ENCODE measurements at places on chromosomes 5 and 9. TPM values are rescaled to one million over a fixed set of nuclear protein-coding genes. Genes with fewer than 3 reads are reported as not detected.

- H3K36me3 ChIP-seq = no peaks in the 10 kb centered on the region
- H3K27me3 ChIP-seq = no peaks in the 10 kb centered on the region
- peak overlapping the region; percentile 4 for H3K27ac ChIP-seq
- H3K4me3 ChIP-seq = no peak overlapping the region
- no peak for DNase-seq
- peaks cover 25% of the 10 kb centered on the region for H3K4me1 ChIP-seq
These were observed 197.6 kb downstream of the NR3C1 start for GRCh38 chr5:143205883-143206195.

DNA sequence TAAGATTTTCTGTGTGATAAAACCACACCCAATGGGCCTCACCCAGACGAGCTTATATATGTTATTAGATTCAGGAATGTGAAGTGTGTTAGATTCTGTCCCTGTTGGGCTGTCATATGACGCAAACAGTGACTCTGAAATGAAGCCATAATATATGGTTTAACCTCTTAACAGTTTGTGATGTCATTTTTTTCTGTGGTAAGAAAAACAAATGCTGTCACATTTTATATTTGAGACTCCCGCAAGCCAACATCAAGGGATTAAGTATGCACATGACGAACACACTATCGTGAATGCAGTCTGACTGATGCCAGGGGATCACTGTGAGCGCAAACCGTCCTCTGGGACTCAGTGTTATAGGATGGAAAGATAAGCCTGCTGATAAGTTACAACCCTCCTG is 321.7 kb downstream of the SH3GL2 start:
- H3K36me3 ChIP-seq = no peaks in the 10 kb centered on the region
- H3K27me3 ChIP-seq = peaks cover 5% of the 10 kb centered on the region
- no peak for DNase-seq

DNA sequence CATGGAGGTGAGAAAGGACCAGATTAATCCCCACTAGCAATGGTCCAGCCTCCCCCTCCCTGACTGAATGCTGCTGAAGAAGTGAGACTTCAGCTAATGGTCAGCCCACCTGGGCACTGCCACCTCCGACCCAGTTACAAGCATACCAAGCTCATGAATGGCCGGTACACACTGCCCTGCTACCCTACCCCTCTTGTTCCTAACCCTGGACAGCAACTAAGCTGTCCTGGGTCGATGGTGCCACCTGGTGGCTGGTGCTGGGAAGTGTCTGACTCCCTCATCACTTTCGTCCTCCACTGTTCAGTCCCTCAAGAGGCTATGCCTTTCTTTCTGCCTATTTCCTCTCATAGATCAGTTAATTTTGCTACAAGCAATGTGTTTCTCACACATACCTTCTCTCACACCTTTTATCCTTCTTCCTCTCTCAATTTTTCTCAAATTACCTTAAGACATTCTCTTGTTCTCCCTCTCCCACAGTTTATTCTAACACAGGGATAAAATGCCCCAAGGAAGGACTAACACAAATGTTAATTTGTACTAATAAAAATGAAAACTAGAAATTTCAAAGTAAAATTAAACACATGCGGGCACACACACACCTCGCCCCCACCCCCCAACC is 42.4 kb downstream of the PAX5 start:
- no peak for DNase-seq
- H3K36me3 ChIP-seq = no peaks in the 10 kb centered on the region
- H3K4me3 ChIP-seq = no peak overlapping the region
- peaks cover 21% of the 10 kb centered on the region for H3K27me3 ChIP-seq
- H3K27ac ChIP-seq = no peak overlapping the region

DNA sequence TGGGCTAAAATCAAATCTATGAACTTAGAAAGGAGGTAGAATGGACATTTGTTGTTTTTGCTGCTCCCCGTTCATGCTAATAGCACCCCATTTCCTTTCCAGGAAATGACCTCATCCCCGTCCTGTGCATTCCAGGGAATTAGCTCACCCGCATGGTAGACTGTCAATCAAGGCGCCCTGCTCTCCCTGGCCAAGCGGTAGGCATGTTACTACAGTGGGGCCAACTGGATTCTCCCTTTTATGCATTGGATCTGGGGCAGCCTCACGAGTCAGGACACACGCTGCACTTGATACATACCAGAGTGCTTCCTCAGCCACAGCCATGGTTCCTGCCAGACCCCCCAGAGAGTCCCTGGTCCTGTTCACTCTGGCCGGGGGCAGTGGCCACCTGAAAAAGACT is 111.0 kb upstream of the PTCH1 start:
- no peaks in the 10 kb centered on the region for H3K27me3 ChIP-seq
- H3K4me1 ChIP-seq = no peaks in the 10 kb centered on the region
- H3K27ac ChIP-seq = peak overlapping the region; percentile 65
- H3K4me3 ChIP-seq = no peak overlapping the region

DNA sequence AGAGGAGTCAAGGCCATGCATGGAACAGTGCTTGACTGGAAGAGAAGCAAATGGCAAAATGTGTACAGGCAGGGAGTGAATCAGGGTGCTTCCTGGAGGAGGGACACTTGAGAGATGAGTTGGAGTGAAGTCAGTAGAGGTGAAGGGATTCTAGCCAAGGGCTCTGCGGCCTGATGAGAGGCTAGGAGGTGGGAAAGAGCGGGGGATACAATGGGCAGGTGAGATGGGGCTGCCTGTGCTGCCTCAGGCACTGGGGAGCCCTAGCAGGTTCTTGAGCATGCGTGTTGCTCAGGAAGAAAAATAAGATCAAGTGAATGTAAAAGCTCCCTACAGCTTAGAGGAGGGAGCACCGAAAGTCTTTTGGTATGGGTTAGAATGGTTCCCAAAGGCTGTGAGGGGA is 22.3 kb downstream of the ERGIC1 start:
- no peak for DNase-seq
- no peaks in the 10 kb centered on the region for H3K27me3 ChIP-seq
- peaks cover 75% of the 10 kb centered on the region for H3K4me1 ChIP-seq
- no peaks in the 10 kb centered on the region for H3K36me3 ChIP-seq

GRCh38 chr5:2556375-2556966 is 195.0 kb downstream of the IRX2 start:
- no peaks in the 10 kb centered on the region for H3K27me3 ChIP-seq
- no peak overlapping the region for H3K4me3 ChIP-seq
- DNase-seq = no peak
- H3K36me3 ChIP-seq = no peaks in the 10 kb centered on the region
- no peak overlapping the region for H3K27ac ChIP-seq

DNA sequence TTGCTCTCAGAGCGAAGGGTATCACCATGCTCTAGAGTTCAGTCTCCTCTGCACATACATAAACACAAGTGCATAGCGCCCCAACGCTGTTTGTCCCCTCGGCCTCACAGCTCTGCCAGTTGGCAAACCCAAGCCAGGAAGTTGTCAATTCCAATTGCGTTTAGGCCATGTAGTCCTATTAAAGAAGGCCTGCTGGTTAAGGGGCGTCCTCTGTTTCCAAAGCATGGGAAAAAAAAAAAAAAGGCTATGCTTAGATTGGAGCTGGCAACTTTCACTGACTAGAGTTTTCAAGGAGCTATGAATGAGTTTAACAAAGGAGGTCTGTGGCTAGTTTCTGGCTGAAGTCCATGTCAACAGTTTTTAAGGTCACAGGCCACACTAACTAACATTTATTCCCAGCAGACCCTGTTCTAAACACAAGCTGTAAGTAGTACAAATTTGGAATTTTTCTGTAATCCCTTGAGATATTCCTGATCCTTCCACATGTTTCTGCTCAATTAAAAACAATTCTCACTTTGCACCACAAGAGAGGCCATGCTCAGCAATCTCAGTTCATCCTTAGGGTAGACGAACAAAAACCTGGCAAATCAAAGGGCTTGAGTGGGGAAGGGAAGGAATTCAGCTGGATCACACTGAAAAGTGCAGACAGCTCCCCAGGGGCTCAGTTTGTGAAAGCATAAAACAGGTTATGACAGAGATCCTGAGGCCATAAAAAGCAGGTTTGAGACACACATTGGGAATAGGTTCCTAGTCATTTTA is 187.7 kb downstream of the DENND1A start:
- H3K4me1 ChIP-seq = peaks cover 19% of the 10 kb centered on the region
- H3K27me3 ChIP-seq = no peaks in the 10 kb centered on the region
- no peaks in the 10 kb centered on the region for H3K36me3 ChIP-seq

GRCh38 chr5:52360985-52361384 is 426.7 kb upstream of the ITGA1 start:
- no peak overlapping the region for H3K4me3 ChIP-seq
- no peaks in the 10 kb centered on the region for H3K36me3 ChIP-seq
- no peaks in the 10 kb centered on the region for H3K4me1 ChIP-seq
- no peak overlapping the region for H3K27ac ChIP-seq

DNA sequence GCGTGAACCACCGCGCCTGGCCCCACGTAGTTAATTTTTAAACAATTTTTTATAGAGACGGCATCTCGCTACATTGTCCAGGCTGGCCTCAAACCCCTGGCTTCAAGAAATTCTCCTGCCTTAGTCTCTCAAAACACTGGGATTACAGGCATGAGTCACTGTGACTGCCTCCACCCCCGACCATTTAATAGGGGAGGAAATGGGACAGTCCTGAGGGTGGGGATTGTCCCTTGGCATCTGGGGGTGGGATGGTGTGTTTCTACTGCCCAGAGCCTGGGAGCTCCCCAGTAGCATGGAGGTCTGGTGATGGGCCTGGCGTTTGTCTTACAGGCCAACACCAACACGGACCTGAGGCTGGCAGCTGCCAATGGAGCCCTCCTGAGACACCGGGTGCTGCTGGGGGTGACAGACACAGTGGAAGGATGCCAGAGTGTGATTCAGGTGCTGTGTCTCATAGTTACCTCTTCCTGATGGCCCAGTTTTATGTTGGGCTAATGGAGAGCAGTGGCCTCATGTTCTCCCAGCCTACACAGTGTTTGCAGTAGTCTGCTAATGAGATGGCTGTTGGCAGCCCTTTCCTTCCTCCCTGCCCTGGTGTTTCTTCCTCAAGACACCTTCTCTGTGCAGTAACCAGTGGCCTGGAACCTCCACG is 22.5 kb downstream of the TMEM268 start:
- H3K27me3 ChIP-seq = no peaks in the 10 kb centered on the region
- H3K4me3 ChIP-seq = no peak overlapping the region
- no peak overlapping the region for H3K27ac ChIP-seq
- no peaks in the 10 kb centered on the region for H3K4me1 ChIP-seq
- DNase-seq = no peak

GRCh38 chr5:108437425-108437824 is 55.5 kb upstream of the FBXL17 start:
- H3K27me3 ChIP-seq = no peaks in the 10 kb centered on the region
- H3K27ac ChIP-seq = no peak overlapping the region
- H3K4me1 ChIP-seq = no peaks in the 10 kb centered on the region
- no peak overlapping the region for H3K4me3 ChIP-seq

DNA sequence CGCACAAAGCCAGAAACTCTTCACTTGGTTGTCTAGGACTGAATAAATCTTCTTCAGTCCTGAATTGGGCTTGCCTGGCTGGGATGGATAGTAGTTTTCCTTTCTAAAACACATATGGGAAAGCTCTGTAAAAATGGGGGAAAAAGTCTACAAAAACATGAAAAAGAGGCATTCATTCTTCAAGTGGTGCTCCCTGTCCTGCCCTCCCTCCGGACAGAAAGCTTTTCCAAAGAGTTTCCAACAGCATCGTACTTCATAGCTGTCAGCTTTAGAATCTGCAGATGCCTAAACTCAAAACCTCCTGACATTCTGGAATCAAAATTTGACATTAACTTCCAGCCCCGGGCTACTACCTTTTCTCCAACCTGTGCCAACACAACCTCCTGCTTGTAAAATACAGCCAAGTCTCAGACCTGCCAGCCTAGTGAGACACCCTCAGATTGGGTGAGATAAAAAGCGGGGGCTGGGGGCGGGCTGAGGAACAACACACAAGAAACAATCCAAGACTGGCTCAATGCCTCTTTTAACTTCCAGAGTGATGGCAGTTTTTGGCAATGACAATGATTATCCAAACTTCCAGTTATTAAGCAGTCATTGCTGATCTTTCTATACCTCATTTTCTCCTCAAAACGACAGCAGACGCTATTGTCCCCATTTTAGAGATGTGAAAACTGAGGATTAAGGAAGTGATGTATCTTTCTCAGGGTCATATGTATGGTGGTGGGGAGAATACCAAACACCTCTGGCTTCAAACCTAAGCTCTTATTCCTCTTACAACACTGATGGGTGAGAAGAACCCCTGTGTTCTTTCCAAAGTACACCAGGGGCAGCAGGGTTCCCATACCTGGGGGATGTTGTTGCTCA is 1.3 kb downstream of the TNC start:
- DNase-seq = no peak
- H3K36me3 ChIP-seq = no peaks in the 10 kb centered on the region
- no peak overlapping the region for H3K4me3 ChIP-seq
- H3K27me3 ChIP-seq = peaks cover 10% of the 10 kb centered on the region
- peaks cover 13% of the 10 kb centered on the region for H3K4me1 ChIP-seq
- H3K27ac ChIP-seq = no peak overlapping the region

DNA sequence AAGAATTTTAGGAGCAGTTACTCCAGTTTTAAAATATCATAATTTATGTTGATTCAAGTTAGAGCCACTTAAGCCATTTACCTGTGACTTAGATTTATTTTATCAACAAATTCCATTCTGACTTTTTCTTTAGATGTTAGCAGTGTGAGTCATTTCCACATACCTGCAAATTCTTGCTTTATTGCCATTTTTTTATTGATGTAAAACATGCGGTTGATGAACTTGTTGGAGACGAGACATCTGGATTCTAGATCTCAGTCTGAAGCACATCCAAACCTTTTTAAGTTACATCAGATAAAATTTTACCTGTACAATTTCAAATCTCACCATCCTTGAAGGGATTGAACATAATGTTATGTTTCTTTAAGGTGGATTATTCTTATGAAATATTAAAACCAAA is 240.9 kb downstream of the IRX1 start:
- no peaks in the 10 kb centered on the region for H3K36me3 ChIP-seq
- no peaks in the 10 kb centered on the region for H3K27me3 ChIP-seq
- H3K27ac ChIP-seq = no peak overlapping the region
- H3K4me3 ChIP-seq = no peak overlapping the region
- no peaks in the 10 kb centered on the region for H3K4me1 ChIP-seq

DNA sequence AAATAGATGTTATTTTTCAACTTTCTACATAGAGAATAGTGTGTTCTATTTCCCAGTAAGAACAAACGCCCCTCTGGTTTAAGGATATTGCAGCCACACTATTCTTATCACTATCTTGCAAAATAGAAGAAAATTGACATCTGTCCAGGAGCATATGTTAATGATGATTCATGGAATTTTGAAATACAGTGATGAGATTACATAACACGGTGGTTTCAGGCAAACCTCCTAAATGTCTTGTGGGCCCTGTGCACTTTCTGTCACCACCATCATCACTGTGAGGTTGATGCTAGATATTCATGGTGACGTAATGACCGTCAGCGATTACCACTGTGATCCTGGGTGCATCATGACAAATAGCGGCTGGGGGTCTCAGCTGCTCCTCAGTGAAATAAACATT is 48.1 kb downstream of the CFAP90 start:
- no peaks in the 10 kb centered on the region for H3K27me3 ChIP-seq
- no peak overlapping the region for H3K4me3 ChIP-seq
- DNase-seq = no peak
- H3K36me3 ChIP-seq = no peaks in the 10 kb centered on the region
- H3K27ac ChIP-seq = peak overlapping the region; percentile 65

The SCGB3A2 gene
- not detected for total RNA-seq

The ECM2 gene
- total RNA-seq = 9.7 TPM

The ENC1 gene
- 2.8 TPM for total RNA-seq

The FOXD4L4 gene
- 0.16 TPM for total RNA-seq

The ADAMTSL1 gene
- total RNA-seq = 0.05 TPM

The IFNA21 gene
- total RNA-seq = not detected

The DDX4 gene
- total RNA-seq = not detected

The C9 gene
- not detected for total RNA-seq
